ENCODE measurements at places on chromosomes 5 and 9.

DNA sequence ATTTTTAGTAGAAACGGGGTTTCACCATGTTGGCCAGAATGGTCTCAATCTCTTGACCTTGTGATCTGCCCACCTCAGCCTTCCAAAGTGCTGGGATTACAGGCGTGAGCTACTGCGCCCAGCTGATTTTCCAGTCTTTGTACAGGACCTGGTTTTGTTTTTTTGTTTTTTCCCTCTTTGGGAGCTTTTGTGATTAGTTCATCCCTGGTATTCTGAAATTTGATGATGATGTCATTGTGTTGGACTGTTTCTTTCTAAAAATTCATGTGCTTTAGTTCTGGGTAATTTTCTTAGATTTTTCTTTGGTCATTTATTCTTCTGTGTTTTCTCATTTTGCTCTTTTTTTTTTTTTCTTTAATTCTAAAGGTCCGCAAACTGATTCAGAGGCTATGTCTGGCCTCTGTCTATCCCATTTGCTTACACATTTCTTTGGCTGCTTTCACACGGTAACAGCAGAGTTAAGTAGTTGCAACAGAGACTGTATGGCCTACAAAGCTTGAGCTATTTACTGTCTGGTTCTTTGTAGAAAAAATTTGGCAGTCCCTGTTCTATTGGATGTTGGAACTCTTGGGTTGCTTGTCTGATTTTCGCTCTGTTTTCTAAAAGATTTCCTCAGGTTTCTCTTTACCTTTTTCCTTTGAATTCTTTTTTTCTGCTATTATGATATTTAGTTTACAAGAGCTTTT lies 24.8 kb downstream of the STX17 start:
- no peak for DNase-seq

GRCh38 chr9:4297151-4297785 lies 2.6 kb downstream of the GLIS3 start:
- DNase-seq: peak; percentile 86

DNA sequence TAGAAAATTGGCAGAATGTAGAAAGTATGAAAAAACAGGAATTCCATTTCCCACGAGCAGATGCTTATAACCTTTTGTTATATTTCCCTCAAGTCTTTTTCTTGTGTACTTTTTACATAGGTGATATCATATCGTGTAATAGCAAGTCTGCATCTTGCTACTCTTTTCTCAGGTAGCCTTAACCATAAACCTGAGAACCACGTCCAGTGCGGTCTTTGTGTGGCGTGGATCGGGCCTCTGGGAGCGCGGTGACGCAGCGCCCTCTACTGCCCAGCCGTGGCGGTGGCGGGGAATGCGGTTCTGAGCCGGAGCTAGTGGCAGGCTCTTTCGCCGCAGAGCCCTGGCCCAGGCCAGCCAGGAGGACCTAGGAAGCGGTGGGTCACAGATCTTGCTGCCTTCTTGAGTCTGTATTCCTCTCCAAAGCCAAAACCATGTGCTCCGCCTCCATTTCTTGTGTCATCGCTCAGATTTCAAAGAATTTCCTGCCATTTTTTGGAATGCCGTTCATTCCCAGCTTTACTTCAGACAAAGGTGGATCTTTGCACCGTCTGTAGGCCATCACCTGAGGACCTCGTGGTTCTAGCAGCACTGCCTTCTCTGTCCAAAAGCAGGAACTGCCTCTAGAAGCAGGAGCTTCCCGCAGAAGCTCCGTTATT lies 71.9 kb downstream of the MVB12B start:
- DNase-seq: peak; percentile 89

- DNase-seq: no peak
Observed at GRCh38 chr5:161277011-161277410, 269.5 kb downstream of the GABRB2 start.

DNA sequence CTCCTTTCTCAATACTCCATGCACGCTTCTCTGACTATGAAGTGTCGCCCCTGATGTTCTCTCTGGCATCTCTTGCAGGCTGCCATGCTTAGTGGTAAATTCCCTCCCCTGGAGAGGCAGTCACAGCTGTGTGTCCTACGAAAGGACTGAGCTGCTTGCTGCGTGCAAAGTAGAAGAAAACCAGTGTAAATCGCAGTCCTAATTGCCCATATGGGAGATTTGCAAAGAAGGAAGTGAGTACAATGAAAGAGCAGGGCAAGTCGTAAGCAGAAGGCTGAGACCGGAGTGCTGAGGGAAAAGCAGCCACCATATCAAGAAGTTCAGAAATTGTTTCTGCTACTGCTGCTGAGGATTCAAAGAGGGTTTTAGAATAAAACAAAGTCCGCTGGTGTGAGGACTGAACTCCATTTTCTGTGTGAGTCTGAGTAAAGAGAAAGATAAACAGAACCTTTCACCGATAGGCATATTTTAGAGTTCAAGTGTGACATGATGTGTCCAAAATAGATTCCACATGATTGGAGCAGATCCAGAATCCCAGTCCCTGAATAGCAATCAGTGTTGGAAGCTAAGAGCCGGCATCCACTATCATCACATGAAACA lies 507.8 kb upstream of the MPDZ start:
- no peak for DNase-seq

GRCh38 chr9:138046641-138047301 lies 169.2 kb downstream of the CACNA1B start:
- peak; percentile 56 for DNase-seq

GRCh38 chr5:108857905-108858304 lies 110.2 kb downstream of the FER start:
- no peak for DNase-seq

DNA sequence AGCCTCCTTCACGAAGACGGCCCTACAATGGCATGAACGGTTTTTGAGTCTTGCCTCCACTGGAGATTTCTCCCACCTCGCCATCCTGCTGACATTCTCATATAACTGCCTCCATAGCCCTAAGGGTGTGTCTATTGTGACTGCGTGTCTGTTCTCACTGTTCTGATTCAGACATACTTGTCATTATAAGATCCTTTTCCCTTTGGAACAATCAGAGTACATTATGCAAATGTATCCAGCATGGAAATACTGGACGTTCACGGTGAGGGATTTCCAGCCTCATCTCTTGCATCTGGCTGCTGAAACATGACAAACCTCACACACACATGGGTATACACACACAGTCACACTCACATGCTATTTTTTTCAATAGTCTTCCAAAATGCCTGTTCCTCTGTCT lies 402.1 kb downstream of the DIRAS2 start:
- no peak for DNase-seq

DNA sequence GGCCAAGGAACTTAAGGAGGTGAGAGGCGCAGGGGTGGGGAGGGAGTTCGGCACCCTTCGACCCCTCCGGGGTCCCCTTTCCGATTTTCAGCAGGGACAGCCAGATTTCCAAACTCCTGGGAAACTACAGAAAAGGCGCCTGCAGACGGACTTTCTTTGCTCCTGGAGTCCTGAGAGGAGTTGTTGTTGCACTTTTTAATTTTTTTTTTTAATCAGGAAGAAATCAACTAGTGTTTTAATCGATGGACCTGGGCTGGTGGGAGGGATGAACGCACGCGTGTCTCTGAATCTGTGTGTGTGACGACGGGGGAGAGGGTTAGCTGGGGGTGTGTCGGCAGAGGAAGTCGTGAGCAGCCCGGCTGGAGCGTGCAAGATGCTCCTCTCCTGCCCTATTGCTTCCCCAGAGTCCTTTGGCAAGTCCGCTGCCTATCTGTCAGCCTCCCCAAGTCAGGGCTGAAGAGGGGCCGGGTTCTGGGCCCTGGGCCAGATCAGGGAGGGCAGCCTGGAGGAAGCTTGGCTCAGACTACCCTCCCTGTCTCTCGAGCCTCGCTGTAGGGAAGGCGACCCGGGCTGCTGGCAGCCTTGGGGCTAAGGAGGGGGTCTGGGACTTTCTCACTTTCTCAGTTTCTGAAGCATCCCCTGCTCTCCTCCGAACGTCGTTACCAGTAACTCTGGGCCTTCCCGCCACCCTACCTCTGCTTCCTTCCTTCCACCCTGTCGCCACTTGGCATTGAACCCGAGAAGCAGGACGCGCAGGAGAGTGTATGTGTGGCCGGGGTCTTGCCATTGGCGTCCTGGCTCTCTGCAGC lies 731 bp downstream of the PRR16 start:
- peak; percentile 63 for DNase-seq

- peak; percentile 70 for DNase-seq
Observed at GRCh38 chr9:121271368-121272341, 3.7 kb downstream of the GSN start.

DNA sequence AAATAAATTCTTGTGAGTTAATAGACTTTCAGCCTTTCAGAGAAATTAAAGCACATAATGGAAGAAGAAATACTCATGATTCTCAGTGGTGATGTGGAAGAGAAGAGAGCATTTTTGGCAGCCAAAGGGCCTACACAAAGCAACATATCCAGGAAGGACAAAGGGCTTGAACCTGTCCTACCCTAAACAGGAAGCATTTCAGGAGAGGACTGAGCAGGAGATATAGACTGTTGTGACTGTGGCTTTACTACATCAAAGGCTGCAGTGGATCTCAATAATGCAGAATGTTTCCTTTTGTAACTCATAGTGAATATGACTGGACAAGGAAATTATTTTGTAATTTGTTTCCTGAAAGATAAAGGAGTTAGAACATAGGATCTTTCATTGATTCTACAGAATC lies 1.3 kb upstream of the PARP8 start:
- DNase-seq: no peak

GRCh38 chr5:111478266-111478665 lies 34.1 kb downstream of the STARD4 start:
- no peak for DNase-seq

DNA sequence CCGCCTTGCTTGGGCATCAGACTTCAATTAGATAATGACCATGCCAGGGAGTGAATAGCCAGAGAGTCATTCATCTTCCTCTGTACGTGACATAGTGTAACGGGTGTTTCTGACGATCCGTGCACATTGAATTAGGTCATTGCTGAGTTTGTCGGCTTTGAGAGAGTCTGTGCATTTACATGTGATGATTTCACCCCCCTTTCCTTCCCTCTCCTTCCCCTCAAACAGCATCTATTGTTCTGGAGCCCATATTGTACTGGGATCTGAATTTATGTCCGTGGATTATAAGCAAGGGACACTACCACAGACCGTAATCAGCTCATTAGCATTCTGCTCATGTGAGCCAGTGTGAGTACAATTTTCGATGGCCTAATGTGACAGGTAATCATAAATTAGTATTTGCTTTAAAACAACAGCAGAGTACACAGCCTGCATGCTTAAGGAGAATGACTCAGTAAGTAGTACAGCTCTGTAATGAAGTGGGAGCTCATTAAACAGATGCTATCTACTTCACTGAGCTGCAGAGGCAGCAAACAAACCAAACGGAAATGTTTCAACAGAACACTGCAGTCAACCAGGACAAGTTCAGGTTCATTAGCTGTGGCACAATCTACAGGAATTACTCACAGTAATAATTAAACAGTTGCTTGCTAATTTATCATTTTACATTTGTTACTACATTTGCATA lies 302.1 kb downstream of the CSNK1G3 start:
- DNase-seq: no peak

GRCh38 chr9:100088202-100088601 lies 10.6 kb downstream of the ERP44 start:
- DNase-seq: no peak

DNA sequence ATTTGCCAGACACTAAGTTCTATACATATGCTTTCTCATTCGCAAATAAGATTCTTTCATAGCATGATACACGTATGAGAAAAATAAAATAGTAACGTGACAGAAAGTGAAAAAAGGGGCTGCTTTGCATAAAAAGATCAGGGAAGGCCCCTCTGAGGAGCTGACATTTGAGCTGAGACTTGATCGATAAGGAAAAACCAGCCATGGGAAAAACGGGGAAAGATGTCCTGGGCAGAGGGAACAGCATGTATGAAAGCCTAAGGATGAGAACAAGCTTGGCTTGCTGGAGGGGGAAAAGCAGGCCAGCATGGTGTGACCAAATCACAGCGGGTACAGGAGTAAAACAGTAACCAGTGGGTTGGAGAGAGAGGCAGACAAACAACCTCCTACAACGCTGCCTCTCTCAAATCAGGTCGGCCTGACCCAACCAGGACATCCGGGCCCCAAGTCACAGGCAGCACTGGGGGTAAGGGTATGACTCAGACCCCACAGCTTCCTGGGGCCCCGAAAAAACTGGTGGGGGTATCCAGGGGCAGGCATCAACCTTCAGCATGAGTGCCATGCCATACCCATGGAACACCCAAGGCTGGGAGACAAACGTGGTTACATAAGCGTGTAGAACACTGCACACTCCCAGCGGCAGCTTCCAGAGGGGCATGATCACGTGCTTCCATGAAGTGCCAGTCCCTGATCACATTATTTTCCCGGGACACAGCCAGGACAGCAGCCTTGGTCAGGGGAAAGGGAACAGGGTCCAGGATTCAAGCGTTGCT lies 2.2 kb downstream of the TNIP1 start:
- peak; percentile 56 for DNase-seq

DNA sequence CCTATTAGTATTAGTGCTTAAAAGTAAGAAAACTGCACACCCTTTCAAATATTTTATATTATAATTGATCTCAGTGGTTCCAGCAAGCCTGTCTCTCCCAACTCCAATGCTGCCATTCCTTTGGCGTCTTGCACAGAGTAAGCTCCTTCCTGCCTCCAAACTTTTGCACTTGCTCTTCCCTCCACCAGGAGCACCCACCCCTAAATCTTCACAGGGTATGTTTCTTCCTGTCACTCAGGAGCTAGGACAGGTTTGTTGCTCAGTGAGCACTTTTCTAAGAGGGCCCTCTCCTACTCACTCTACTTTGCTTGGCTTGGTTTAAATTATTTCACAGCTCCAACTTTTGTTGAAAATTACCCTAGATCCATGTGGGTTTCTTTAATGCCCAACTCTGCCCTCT lies 189.1 kb upstream of the ADRA1B start:
- DNase-seq: no peak

- no peak for DNase-seq
Observed at GRCh38 chr9:115353681-115354080, 235.7 kb upstream of the TNC start.

GRCh38 chr9:1200847-1201251 lies 150.7 kb downstream of the DMRT2 start:
- DNase-seq: no peak

- DNase-seq: no peak
Observed at GRCh38 chr5:88944751-88945531, 62.0 kb upstream of the MEF2C start.

DNA sequence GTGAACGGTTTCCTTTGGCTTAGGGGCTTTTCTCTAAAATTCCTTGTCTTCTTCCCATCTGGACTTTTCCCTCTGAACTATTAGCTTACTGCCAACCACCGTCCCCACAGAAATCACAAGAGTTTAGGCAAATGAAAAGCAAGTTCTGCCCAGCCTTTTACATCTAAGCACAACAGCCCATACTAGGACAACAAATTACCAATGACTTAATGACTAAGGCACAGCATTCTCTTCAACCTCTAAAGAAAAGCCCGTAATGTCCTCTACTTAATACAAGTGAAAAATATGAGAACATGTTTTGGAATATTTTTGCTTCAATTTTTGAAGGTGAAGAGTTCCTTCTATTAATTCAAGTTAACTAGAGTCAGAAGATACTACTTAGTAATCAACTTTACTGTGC lies 1.2 kb downstream of the ZBTB5 start:
- DNase-seq: no peak

Measured in upper lobe of right lung (tissue), 1 donor.